Skeletal muscle tissue (tissue), 5 donors: ENCODE measurements at places on chromosomes 6 and 20. TPM values are rescaled to one million over a fixed set of nuclear protein-coding genes. Genes with fewer than 3 reads are reported as not detected.

The VWA7 gene
- 1.0 TPM for total RNA-seq

The VSTM2L gene
- total RNA-seq: not detected

The RNF144B gene
- 15.1 TPM for total RNA-seq

The PGC gene
- total RNA-seq: 0.52 TPM
